ENCODE measurements at places on chromosomes 4 and X.

GRCh38 chr4:47073647-47074046 is 42.3 kb downstream of the GABRB1 start:
- DNase-seq: no peak

- DNase-seq: no peak
These were observed 118.0 kb upstream of the GLRA2 start for GRCh38 chrX:14411326-14411725.

DNA sequence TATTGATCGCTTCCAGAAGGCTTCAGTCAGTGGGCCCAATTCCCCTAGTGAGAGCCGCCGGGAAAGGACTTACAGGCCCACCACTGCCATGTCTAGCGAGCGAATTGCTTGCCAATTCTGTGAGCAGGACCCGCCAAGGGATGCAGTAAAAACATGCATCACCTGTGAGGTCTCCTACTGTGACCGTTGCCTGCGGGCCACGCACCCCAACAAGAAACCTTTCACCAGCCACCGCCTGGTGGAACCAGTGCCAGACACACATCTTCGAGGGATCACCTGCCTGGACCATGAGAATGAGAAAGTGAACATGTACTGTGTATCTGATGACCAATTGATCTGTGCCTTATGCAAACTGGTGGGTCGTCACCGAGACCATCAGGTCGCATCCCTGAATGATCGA is 15.3 kb downstream of the MID2 start:
- no peak for DNase-seq

DNA sequence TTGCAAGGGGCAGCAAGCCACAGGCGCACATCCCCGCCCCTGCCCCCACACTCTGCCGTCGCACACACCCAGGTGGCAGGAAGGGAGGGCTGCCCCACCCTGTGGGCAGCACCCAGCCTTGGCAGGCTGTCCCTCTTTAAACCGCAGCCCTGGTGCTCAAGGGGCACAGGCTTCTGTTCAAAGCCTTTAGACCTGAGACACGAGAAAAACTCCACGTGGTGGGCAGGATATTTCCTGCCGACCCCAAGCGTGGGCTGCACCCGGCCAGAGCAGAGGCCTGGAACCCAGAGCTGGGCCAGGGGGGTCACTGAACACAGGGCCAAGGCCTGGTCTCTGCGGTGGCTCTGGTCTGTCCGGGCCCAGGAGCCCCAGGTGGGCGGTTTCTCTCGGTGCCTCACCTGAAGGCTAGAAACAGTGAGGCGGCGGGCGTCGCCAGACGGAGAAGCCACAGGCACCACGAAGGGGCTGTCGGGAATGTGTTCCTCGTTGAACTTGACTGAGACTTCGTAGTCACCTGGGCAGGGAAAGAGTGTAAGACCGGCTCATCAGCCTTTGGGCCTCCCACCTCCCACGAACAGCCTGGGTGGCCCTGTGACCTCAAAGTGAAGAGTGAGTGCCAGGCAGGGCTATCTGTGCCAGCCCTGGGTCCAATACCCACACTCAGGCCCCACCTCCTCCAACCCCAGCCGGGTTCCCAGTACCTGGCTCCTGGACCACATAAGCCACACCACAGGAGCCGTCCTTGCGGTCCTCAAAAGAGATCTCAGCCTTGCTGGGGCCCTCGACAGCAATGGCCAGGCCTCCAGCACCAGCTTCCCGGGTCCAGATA is 23.0 kb downstream of the FLNA start:
- no peak for DNase-seq

GRCh38 chr4:23978002-23978401 is 88.2 kb upstream of the PPARGC1A start:
- DNase-seq: no peak

DNA sequence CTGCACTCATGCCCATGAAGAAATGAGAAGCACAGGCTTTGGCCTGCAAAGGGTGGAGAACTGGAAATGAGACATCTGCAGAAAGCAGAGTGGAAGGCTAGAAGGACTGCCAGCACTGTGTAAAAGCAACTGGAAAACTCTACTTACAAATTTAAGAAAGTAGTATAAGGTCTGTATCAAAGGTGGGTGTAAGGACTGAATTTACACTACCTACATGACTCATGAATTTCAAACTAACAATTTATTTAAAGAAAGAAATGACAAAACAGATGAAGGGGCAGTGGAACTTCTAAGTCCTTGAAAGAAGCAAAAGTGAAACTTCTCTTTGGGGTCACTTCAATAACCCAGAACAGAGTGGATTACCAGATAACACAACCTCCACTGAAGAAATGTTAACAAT is 71.2 kb downstream of the SLC10A7 start:
- DNase-seq: no peak

Data from stimulated activated CD4-positive, alpha-beta T cell treated with anti-CD3 and anti-CD28 coated beads, Interleukin-15, amount 100 ng/mL, for 1 hour (primary cell).